ENCODE measurements at places on chromosomes 11 and 22.

- DNase-seq: no peak
Observed at GRCh38 chr22:17827466-17827865, 53.2 kb upstream of the BID start.

DNA sequence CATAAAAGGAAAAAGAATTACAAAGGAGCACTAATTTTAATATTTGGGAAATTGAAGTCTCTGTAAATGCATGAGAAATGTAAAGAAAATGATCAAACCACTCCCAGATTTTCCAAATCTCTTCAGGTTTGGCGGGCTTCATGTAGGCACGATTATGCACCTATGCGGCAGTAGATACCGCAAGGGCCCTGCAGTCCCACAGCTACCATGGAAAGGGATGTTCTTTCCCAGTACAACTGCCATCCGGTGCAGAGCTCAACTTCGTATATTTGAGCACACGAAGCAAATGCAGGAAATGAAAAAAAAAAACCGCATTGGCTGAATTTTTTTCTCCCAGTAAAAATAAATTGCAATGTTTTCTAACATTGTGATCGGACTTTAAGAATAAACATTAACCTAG lies 1.4 kb downstream of the SLC17A6 start:
- no peak for DNase-seq

DNA sequence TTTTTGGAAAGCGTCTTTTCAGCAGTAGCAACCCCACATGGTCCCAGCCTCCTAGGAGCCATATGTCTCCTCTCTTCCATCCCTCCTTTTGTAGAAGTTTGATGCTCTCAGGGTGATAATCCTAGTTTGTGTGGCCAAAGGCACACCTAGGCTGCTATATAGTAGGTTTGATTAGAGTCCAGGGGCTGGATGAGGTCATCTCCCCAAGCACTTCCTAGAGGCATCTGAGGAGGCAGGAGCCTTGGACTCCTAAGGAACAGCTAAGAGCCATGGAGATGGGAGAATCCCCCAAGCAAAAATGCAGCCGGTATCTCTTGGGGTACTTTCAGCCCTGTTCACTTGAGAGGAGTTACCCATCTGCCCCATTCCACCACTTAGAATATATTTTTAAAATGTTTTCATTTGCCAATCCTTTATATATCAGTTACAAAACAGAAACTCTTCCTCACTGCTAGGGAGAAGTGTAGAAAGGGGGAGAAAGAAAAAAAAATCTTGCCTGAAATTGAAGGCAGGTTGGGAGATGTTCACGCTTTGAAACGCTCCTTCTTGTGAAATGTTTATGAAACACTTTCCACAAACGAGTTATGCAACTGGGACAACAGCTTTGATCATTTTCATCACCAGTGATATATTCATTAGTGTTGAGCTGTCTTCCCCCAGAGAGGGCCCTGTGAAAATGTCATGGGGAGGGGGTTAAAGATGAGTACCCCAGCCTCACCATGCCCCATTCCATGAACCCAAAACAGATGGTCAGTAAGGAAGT lies 31.9 kb upstream of the TLCD5 start:
- DNase-seq: no peak

DNA sequence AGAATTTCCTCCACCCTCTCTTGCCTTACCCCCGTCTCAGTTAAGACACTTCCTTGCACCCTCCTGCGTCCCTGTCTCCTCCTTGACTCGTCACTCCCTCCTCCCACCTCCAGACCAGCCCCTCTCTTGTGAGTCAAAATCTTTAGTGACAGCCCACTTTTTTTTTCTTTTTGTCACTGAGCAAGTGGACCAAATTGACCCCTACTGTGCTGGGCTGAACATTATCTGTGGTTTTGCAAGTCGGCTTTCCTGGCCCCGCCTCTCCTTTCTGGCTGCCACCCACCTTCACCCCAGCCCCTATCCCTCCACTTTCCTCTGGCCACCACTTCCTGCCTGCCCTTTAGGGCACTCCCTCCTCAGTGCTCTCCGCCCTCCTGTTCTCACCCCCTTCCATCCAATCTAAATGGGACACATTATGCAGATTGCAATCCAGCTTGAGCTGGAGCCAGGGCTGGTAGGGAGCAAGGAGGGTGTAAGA lies at the start of gene APLNR:
Gene APLNR (minus strand): TSS at position 47 of the 478 bp plus-strand sequence. CDS start 246 bp downstream, outside the sequence.
- DNase-seq: no peak

GRCh38 chr22:41868556-41868955 lies 35.7 kb downstream of the SREBF2 start:
- DNase-seq: no peak

DNA sequence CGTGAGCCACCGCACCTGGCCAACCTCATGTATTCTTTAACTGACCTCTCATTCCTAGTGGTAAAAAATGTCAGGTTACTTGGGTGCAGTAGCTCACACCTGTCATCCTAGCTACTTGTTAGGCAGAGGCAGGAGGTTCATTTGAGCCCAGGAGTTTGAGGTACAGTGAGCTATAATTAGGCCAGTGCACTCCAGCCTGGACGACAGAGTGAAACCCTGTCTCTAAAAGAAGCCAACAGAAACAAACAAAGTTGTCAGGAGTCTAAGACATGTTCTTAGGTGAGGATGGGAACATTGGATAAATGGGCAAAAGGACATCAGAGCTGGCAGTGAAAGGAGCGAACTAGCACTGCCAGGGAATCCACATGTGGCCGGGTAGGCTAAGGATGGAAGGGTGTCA lies 18.1 kb downstream of the MADD start:
- DNase-seq: no peak

GRCh38 chr11:46267930-46268329 lies 9.5 kb upstream of the CREB3L1 start:
- DNase-seq: no peak

DNA sequence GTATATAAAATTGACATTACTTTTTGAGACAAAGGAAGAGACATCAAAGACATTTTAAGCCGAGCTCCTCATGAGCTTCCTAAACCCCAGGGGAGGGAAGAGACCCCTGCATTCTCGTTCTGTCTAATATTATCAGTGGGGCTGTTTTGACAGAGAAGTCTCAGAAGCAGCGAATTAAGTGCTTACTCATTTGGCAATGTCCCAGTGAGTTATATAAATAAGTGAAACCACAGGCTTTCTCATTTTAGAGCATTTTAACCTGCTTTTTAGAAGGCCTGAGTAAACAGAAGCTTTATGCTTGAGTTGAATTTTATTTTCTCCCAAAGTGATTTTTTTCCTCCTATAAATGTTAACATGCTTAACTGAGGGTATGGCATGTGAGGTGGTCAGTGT lies 23.2 kb upstream of the C1QTNF4 start:
- DNase-seq: no peak

GRCh38 chr11:95242091-95242844 lies 11.3 kb upstream of the SESN3 start:
- no peak for DNase-seq

GRCh38 chr22:31313366-31314147 lies 21.3 kb upstream of the PIK3IP1 start:
- DNase-seq: no peak

DNA sequence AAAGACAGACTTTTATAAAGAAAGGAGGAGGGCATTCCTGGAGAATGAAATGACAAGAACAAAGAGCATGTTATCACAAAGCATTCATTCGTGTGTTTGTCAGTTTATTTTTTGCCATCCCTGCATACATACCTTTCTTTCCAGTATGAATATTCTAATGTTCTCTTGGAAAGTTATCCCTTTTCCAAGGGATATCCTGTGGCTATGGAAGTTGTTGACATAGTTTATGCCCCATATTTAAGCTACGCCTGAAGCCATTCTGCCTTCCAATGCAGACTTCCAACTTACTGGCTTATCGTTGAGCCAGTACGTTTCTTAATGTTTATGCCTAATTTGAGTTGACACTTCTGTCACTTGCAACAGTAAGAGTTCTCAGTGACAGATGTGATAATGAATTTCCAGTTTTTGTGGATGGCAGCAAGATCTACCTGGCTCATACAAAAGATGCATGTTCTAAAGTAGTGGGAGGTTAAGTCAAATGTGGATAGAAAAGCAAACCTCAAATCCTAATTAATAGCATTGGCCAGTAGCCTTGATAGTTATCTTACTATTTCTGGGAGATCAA lies 133.3 kb upstream of the ANO3 start:
- no peak for DNase-seq

DNA sequence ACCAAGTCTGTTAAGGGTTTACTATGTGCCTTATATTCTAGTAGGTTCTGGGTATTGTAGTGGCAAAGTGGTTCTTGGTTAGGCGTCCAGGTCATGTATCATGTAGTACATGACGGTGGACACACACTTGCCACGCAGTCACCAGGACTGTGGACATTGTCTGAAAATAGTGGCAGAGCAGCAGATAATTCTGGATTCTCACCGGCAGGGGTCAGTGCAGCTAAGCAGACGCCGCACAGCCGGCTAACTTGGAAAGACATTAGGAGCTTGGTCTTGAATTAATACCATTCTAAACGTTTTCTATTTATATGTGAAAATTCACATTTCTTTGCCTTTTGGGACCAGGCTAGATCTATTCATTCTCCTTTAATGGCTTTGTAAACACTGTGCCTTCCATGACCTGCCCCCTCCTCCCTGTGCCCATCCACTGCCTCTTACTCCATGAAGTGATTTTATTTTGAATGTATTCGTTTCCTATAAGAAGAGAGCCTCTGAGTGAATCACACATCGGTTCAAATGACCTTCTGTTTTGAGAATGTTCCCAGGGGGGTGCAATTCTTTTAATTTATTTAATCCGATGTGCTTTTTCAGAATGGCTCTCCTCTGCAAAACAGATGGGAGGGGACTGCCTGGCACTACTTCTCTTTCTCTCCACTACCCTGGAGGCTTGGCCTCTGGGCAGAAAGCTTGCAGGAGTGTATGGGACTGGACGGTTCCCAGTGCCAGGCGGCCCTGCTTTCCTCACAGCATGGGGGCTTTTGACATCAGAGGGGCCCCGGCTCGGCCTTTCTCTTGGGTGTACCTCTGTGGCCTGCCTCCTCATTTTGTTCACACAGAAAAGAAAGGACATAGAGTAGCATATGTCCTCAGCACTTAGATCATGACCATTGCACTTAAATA lies 378.0 kb downstream of the NTM start:
- peak; percentile 23 for DNase-seq

GRCh38 chr11:50174975-50175374 lies 142.3 kb downstream of the OR4C45 start:
- DNase-seq: no peak

- no peak for DNase-seq
Observed at GRCh38 chr11:128814856-128815705, 52.0 kb downstream of the KCNJ1 start.

GRCh38 chr11:68038718-68039525 lies at the start of gene TCIRG1:
TCIRG1 (plus strand) TSS chr11:68039025; CDS start chr11:68041272, 2,247 bp downstream.
- DNase-seq: peak; percentile 97

- no peak for DNase-seq
Observed at GRCh38 chr11:111119751-111120150, 125.8 kb upstream of the POU2AF2 start.

- DNase-seq: no peak
Observed at GRCh38 chr11:7595951-7596350, 77.3 kb downstream of the CYB5R2 start.

DNA sequence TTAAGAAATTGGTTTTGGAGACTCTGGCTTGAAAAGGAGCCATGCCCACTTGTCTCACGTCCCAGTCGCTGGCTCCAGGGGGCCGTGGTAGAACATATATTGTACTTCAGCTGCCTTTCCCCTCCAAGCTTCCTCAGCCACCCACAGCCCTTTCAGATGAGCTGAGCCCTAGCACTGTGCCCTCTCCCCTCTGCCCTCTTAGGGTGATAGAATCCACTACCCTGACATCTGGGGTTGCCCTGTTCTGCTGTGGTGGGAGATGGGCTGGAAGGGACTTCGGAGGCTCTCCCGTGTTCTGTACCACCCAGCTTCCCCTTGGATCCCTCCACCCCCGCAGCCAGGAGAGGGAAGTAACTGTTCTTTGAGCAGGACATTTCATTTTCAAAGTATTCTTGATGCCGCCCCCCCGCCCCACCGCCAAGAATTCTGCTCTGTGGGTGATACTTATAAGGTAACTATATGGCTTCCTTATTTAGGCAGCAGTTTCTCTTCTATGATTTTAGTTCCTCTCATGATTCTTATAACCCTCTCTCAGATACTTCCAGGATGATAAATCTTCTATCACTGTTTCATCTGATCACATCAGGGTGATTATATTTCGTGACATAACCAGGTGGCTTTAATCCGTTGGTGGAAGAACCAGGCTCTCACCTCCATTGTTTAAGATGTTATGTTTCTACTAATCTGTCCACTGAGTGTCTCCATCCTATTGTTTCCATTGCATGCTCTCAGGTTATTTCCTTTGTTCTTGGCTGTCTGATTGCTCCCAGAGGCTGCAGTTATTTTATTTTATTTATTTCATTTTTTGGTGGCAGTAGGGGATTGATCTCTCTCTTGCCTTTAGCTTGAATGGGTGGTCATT lies 24.1 kb downstream of the ZBTB16 start:
- DNase-seq: no peak

- no peak for DNase-seq
Observed at GRCh38 chr22:28978158-28978557, 83.5 kb downstream of the C22orf31 start.

DNA sequence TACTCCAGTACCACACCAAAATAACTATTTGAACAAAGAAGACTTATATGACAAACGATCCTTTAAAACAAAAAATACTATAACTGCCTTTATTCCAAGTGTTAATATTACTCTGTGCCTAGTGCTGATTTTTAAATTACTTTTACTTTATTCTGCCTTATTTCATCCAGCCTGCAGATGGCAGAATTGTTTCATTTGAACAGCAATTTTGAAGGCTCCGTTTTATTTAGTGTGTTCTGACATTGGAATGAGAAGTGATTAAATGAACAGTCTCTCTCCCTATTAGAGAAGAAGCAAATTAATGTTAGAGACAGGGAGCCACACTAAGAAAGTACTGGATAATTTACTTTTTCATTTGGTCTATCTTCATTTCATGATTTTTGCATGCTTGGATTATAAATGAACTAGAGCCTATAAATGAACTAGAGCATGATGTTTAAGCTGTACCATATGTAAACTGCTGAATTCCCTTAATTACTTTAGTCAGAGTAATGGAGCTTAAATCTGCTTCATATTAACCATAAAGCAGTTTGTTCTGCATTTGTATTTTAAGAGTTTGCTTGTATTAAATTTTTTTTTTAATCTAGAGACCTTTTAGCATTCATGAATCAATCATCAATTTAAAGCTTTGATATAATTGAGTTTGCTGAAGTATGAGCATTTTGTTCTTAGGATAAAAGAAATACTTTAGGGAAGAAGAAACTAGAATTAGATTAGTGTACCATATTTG lies 9.8 kb downstream of the PDHX start:
- DNase-seq: no peak

GRCh38 chr11:72682238-72682857 lies 8.1 kb upstream of the PDE2A start:
- DNase-seq: no peak

DNA sequence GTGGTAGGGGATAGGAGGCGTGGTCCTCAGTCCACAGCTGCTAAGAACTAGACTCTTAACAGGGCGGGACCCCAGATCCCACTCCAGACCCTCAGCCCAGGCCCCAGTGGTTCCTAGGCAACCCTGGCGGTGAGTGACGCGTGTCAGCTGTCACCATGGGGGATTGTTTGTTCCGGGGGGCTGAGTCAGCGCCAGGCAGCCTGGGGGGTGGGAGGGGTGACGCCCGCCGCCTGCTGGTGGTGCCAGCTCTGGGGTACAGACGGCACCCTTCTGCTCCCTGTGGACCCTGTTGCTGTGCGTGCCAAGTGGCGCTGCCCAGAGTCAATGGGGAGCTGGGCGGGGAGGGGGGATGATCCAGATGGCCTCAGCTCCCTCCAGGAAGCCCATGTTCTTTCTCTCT lies 2.5 kb downstream of the CNIH2 start:
- no peak for DNase-seq

All from GM12892 (cell line).